Activated naive CD4-positive, alpha-beta T cell (primary cell): ENCODE measurements at places on chromosomes 1 and 21.

DNA sequence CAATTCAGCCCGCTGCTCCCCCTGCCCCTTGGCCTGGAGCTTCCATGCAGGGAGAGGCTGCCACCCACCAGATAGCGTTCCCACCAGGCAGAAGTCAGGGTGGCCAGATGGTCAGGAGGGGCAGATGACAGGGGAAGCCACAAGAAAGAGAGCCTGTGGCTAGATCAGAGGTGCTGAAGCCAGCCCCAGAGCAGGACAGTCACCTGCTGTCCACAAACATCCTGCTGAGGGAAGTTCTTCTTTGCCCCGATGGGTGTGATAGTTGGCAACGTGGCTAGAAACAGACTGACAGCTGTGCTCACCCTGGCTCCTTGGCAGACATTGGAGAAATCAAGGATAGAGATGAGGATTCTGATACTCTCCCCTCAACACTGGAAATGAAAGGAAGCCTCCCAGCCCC, 27.2 kb upstream of the SRP9 start:
- DNase-seq, result no peak

DNA sequence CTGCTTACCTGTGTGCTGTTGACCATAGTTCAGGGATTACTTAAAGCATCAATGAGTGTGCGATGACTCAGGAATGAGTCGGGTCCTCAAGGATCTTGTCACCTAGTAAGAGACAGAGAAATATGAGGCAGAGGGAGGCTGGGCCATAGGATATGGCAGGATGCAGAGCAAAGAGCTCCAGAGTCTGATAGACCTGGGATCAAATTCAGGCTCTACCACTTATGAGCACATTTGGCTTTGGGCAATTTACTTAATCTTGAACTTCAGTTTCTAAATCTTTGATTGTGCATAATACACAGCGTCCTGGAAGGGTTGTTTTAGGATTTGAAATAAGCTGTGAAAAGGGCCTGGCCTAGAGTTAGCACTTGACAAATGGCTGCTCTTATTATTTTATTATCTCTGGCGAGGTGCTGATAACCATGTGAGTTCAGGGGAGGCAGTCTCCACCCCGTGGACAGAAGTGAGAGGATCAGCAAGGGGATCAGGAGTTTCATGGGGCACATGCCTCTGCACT, 94.5 kb downstream of the ROR1 start:
- no peak for DNase-seq

GRCh38 chr1:34656731-34657130, 98.1 kb upstream of the GJB5 start:
- no peak for DNase-seq

DNA sequence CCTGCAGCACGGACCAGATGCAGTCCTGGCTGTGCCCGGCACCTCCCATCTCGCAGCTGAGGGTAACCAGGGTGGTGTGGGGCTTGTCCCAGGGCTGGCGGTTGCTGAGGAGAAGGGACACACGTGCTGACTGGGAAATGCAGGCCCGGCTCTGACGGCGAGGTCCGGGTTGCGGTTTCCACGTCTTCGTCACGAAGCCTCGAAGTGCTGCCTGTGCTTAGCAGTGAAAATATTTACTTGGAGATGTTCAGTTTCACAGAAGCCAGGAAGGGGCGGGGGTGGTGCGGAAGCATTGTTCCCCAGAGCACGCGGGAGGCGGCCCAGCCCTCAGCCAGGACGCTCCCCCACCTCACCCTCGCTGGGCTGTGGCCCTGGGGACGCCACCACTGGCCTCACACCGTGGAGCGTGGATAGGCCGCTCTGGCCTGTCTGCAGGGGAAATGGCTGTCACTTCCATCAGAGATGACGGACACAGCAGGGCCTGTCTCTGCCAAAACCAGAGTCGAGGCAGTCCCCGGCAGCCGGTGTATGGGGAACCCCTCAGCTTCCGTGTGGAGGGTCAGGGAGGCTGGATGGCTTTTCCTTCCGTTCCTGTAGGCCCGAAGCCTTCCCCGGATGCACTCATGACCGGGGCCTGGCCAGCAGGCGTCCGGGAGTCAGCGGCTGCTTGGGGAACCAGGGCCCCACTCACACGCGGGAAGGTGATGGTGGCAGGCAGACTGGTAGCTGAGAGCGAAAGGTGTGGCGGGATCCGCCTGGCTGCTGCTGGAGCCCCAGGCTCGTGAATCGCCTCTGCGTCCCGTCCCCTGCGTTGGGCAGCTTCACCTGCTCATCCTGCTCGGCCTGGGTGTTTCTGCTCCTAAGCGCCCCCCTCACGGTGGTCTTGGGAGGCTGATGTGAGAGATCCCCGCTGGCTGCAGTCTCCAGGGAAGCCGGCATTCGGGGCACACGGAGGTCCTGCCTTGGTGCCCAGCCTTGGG, 14.7 kb upstream of the POFUT2 start:
- peak; percentile 48 for DNase-seq

GRCh38 chr1:157132616-157133167, 5.5 kb downstream of the ETV3 start:
- DNase-seq, result no peak

DNA sequence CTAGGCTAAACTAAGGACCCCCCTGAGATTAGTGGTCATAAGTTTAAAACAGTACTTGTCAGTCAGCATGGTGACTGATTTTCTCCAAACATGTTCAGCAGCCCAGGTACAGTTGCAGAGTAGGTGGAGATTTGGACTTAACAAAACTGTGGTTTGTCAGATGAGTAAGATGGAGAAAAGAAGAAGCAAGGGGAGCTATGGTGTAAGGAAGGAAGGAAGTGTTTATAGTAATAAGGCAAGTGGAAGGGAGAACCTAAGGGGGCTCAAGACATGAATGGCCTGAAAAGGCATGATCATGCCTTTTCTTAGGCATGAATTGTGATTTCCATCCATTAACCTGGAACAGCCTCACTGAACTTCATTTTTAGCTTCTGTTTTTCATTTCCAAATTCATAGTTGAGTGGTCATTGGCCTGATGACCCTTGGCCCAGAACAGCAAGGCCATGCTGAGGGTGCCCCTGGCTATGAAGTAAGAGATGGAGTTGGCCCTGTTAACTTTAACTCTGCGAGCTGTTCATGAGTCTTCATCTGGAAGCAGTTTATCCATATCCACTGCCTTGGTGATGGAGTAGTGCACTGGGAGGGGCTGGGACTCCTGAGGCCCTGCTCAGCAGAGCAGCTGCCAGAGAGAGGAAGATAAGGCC, 60.7 kb downstream of the LRRC8D start:
- no peak for DNase-seq

GRCh38 chr1:216820345-216820744, 97.1 kb upstream of the ESRRG start:
- no peak for DNase-seq

GRCh38 chr1:96962751-96963211, 241.2 kb downstream of the PTBP2 start:
- no peak for DNase-seq

GRCh38 chr1:175530183-175530582, 213.2 kb downstream of the TNR start:
- DNase-seq, result no peak

- no peak for DNase-seq
Observed at GRCh38 chr1:62722796-62723195, 34.6 kb upstream of the DOCK7 start.

- DNase-seq, result no peak
Observed at GRCh38 chr1:113901191-113901590, 3.4 kb downstream of the AP4B1 start.

- DNase-seq, result no peak
Observed at GRCh38 chr1:77825131-77825709, 45.8 kb downstream of the MIGA1 start.

DNA sequence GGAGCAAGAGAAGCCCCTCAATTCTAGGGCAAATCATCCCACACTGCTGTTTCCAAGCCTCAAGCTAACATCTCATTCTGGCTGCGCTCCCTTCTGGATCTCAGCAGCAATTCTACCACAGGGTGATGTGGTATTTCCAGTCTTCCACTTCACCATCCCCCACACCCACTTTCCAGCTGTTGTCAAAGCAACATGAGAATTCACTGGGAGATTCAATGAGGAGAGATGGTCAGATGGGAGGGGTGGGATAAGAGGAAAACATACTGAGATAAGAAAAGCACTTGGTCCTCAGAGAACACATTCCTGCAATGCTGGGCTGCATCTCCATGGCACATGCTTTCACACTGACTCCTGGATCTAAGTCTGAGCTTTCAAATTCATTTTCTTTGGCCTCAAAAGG, 47.3 kb upstream of the LRRC52 start:
- no peak for DNase-seq

DNA sequence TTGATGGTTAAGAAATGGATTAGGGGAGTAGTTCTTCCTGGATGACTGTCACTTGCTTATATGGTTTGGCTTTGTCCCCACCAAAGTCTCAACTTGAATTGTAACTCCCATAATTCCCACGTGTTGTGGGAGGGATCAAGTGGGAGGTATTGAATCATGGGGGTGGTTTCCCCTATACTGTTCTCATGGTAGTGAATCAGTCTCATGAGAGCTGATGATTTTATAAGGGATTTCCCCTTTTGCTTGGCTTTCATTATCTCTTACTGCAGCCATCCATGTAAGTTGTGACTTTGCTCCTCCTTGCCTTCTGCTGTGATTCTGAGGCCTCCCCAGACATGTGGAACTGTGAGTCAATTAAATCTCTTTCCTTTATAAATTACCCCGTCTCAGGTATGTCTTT, 1621.1 kb downstream of the MRPL39 start:
- DNase-seq, result no peak

GRCh38 chr1:212777151-212777550, 14.4 kb downstream of the NSL1 start:
- no peak for DNase-seq

DNA sequence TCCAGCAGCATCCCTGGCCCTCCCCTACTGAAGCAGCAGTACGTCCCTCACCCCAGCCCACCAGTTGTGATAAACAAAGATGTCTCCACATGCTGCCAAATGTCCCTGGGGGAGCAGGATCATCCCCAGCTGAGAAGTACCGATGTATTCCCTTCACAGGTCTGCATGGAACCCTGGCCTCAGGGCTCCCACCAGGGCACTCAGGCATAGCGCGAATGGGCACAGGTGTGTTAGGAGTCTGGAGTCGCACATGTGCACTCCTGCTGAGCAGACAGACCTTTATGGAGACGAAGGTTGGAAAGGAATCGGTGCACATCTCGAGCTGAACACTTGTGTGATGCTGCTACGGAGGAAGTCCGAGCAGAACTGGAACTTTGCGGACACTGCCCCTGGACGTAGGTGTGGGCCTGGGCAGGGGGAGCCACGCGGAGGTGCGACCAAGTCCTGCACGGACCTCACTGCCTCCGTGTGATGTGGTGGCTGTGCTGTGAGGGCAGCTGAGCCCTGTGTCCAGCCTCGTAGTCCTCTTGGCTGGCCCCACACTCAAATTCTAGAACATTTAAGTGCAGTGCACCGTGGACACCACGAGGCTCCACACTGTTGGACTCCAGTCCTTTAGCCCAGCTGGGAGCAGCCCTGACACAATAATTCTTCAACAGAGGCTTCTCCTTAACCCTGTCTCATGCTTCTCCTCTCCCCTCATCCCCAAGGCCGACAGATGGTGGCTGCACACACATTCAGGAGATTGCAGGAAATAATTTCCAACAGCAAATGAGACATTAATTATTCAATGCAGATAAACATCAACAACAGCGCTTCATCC, 43.4 kb downstream of the RSPH1 start:
- DNase-seq, result no peak

DNA sequence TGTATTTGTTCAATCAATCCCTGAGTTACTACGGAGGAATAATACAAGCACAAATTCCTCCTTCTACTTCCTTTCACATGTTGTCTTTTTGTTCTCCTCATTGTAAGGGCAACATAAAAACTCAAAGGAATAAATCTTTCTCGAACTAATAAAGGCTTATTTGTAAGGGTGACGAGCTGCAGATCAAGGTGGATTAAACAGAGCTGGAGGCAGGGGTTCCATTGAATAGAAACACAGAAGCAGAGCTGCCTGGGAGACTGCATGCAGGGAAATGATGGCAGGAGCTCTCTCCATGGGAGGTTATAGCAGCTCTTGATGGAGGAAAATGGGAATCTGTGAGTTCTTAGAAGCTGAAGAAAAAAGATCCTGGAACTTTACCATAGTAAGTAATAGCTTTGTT, 160.2 kb downstream of the CYYR1 start:
- DNase-seq, result no peak

DNA sequence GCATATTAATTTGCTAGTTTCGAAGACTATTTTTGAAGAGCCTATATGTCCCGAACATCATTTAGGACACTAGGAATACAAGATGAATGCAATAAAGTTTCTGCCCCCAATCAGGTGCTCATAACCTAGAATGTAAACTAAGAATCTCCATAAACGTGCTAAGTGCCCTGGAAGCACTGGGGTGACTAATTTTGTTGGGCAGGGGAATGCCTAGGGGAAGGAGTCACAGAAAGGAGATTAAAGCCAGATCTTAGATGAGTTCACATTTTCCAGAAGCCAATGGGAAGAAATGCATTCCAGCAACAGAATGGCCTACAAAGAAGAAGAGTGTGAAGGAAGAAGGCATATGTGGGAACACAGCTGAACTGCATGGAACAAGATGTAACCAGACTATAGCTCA, 19.5 kb downstream of the SCYL3 start:
- DNase-seq, result no peak

DNA sequence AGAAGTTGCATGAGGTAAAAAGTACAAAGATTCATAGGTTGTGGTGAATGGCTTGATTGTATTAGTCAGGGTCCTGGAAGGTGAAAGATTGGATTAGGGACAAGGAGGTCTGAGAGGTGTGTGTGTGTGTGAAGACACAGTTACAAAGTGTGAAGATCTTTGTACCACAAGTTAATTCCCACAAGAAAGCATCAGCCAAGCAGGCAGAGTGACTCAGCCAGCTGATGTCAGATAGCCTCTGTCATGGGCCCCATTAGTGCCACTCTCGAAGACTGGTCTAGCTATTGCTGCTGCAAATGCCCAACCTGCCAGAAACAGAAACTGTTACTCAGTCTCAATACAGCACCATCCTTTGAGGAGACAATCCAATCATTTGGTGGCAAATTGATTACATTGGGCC, 96.5 kb downstream of the DTL start:
- DNase-seq, result no peak

DNA sequence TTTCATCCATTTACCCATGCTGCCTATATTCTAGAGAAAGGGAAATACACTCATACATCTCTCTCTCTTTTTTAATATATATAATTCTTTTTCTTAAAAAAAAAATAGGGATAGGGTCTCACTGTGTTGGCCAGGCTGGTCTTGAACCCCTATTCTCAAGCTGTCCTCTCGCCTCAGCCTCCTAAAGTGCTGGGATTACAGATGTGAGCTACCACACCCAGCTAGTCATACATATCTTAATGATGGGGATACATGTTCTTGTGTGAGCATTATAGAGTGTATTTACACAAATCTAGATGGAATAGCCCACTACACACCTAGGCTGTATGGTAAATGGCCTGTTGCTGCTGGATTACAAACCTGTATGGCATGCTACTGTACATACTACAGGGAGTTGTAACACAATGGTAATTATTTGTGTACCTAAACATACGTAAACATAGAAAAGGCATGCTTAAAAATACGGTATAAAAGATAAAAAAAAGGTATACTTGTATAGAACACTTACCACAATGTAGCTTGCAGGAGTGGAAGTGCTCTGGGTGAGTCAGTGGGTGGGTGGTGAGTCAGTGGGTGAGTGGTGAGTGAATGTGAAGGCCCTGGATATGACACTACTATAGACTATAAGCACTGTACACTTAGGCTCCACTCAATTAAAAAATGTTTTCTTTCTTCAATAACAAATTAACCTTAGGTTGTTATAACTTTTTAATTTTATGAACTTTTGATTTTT, 72.9 kb downstream of the IVNS1ABP start:
- DNase-seq, result no peak

GRCh38 chr1:26702680-26703038, 6.8 kb downstream of the ARID1A start:
- no peak for DNase-seq

GRCh38 chr1:52348704-52349300, 17.2 kb downstream of the CC2D1B start:
- DNase-seq, result no peak
